ENCODE measurements at places on chromosomes 2 and 18. TPM values are rescaled to one million over a fixed set of nuclear protein-coding genes. Genes with fewer than 3 reads are reported as not detected.

- no peak for DNase-seq
Observed at GRCh38 chr18:79725486-79725885, 45.9 kb downstream of the CTDP1 start.

The DLX2 gene
- total RNA-seq: 0.14 TPM

GRCh38 chr2:240640939-240641338 is 15.7 kb downstream of the GPR35 start:
- DNase-seq: no peak

The C2orf80 gene
- total RNA-seq: not detected

The STEAP3 gene
- 9.3 TPM for total RNA-seq

DNA sequence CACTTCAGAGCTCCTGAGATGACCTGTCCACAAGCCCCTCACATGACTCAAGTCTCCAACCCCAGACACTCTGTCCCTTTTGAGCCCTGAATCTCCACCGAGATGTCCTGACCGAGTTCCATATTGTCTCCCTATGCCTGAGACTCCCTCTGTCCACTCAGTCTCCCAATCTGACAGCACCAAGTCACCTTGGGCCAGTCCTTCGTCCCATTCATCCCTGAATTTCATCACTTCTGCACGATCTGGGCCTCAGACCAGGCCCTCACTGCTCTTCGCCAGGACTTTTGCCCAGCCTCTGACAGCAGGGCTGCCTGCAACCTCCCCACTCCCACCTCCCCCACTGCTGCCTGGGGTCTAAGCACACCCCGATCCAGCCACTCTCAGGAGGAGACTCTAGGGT is 4.3 kb upstream of the MOCOS start:
- no peak for DNase-seq

The KCNE4 gene
- total RNA-seq: 7.4 TPM

GRCh38 chr2:138713504-138713903 is 66.7 kb downstream of the NXPH2 start:
- no peak for DNase-seq

GRCh38 chr2:169619946-169620345 is 35.8 kb downstream of the PPIG start:
- no peak for DNase-seq

DNA sequence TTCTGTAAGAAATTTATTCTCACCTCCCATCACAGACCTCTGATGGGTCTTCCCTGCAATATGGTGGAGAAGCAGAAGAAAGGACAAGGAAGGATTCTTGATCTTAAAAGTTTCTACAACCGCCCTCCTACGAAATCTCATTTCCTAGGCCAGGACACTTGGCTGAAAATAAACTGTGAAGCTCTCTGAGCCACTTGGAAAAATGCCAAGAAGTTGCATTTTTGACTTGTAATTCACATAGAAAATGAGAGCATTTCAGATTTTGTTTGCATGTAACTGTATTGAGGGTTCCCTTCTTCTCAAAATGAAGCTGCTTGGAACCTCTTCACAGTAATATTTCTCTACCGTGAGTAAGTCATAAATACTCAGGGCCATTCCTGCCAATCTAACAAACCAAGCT is 458.3 kb upstream of the SLC14A2 start:
- no peak for DNase-seq

The GPAT2 gene
- 3.0 TPM for total RNA-seq

DNA sequence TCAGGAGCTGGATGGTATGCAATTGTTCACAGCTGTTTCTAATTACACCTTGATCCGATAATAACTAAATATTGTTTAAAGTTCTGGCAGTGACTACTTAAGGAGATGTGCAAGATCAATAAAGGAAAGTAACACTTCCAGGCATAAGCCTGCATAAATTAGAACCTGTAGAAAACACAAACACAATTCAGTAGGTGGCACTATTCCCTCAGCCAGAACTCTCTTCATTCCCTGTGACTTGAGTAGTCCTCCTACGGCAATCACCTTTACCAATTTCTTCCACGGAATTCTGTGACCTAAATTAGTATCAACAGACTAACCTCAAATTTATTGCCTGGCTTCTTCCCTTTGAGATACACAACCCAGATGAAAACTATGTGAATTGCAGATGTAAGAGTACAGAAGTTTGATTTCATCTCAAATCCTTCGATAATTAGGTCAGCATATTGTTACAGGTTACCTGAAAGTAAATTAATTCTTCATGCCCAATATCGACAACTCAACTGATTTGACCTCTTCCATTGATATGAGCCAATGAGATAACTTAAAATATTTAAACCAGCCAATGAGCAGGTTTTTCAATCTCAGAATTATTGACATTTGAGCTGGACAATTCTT is 137.8 kb downstream of the PID1 start:
- DNase-seq: peak; percentile 43

DNA sequence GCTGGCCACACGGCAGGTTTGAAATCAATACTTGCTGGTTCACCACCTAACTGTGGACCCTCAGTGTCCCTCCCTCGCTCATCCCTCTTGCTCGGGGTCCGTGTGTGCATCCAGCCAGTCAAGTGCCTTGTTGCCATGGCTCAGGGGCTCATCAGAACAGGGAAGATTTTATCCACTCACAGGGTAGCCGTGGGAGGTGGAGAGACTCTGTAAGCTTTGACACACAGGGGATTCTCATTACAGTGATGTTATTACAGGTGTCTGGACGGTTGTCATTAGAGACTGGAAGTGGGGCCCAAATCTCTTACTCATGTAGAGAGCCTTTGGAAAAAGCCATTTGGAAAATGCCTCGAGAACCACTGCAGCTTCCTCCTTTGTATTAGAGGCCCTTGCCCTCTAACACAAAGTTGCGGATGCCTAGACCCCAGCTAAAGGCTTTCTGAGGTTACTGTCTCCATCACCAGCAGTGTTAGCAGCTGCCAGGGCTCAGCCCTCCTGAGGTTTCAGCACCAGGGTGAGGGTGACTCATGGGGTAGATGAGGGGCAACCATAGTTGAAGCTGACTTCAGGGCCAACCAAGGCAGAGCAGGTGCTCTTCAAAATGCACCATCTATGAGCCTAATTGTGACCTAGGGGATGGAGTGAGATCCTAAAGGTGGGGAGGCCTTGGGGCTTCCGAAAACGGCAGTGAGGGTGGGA is 195.6 kb downstream of the CLIP4 start:
- no peak for DNase-seq

DNA sequence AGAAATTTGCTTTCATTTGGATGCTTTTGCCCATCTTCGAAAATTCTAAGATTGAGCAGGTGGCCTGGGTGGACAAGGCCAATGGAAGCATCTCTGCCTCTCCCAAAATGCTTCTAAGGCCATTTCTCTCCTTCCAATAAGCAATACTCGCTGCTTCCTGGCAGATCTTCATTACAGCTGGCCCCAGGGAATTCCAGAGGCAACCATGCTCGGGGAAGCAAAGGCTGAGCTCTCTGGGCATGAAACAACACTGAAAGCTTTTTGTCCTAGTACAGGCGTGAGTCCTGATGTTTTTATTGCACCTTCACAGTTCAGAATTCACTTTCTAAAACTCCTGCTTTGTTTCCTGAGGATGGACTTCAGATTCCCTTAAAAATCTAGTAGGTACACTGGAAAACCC is 11.8 kb upstream of the NEDD4L start:
- no peak for DNase-seq

GRCh38 chr2:207704078-207704477 is 7.4 kb upstream of the CCNYL1 start:
- DNase-seq: no peak

DNA sequence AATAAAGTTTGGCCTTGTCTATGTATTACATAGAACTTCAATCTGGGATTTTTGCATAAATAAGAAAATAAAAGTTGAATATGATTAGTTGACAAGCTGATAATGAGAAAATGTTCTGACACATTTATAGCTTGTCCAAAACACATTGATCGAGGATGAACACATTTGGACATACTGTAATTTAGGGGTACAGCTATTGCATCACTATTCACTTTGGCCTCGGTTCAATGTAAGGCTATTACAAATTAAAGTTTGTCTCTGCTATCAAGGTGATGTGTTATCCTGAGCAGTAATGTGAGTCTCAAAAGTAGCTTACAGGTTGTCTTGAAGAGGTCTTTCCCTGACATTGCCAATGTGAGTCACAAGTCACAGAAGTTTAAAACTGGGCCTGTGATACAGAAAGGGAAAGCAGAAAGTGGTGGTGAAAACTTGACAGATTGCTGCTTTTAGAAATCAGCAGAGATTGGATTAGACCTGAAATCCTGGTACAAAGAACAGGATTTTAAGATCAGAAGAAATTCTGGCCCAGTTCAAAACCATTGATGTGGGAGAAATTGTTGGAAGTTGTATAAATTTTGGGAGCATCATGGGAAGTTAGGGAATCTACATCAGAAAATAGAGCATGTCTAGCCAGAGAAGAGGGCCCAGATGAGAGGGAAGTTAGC is 674.1 kb downstream of the NYAP2 start:
- DNase-seq: no peak

The RUFY4 gene
- 0.17 TPM for total RNA-seq

DNA sequence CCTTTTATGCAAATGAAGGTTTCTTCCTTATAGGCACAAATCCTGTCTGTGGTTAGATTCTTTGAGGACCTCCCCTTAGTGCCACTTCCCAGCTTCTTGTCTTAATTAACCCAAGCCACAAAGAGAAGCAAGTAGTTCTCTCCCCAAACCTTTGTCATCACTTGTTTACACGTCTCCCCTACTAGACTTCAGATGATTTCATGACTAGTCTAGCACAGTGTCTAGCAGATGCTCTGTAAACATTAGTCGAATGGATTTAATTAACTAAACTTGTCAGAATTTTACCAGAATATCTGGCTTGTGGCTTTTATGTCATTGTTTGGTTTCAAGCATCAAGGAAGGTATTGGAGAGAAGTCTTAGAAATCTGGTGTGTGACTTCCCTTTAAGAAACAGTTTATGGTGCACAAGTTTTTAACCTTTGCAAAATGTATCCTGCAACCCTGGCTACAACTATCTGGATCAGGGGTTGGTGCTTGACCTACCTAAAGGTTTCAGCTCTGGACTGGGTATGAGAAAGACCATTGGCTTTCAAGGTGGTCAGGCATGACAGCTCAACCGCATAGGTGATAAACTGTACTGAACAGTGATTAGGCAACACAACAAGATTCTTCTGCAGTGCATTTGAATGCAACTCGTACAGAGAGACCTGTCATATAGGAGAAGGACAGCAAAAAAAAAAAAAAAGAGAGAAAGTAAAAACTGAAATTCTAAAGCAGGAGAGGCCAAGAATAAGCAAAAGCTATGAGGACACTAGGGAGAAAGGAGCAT is 93.2 kb upstream of the CCDC150 start:
- DNase-seq: no peak

The R3HDM1 gene
- total RNA-seq: 25.0 TPM
